ENCODE measurements at places on chromosomes 16 and 17.

DNA sequence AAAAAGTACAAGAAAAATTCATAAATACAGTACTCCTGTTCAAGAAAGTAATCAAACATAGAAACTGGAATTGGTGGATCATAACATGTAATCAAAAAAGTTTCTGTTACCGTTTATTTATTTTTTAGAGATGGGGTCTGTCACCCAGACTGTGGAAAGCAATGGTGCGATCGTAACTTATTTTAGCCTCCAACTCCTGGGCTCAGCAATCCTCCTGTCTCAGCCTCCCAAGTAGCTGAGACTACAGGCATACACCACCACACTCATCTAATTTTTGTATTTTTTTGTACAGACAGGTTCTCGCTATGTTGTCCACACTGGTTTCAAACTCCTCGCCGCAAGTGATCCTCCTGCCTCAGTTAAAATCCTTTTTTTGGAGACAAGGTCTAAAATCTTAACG, 22.5 kb downstream of the ARHGAP17 start:
- DNase-seq, result no peak

- DNase-seq, result no peak
These were observed 42.9 kb downstream of the LDHD start for GRCh38 chr16:75073545-75074303.

DNA sequence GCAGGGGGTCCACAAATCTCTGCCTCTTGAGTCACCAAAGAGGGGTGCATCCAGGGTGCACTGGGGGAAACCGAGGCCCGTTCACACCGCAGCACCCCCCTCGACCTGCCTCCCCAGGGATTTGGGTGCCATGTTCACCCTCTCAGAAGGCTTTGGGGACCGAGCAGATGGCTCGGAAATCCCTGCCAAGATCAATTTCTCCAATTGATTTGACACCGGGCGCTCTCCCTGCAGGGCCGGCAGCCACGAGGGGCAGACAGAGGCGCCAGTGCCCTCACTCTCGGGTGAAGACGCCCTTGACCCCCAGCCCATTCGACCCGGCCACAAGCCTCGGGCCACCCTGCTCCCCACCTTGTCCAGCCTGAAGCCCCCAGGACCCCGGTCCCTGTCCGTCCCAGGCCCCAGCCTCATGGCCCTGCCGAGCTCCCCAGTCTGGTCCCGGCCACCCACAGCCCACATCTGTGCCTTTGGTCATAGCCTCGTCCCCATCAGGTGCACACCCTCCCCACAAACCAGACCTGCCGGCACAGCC, 9.3 kb downstream of the SSTR5 start:
- DNase-seq, result no peak

DNA sequence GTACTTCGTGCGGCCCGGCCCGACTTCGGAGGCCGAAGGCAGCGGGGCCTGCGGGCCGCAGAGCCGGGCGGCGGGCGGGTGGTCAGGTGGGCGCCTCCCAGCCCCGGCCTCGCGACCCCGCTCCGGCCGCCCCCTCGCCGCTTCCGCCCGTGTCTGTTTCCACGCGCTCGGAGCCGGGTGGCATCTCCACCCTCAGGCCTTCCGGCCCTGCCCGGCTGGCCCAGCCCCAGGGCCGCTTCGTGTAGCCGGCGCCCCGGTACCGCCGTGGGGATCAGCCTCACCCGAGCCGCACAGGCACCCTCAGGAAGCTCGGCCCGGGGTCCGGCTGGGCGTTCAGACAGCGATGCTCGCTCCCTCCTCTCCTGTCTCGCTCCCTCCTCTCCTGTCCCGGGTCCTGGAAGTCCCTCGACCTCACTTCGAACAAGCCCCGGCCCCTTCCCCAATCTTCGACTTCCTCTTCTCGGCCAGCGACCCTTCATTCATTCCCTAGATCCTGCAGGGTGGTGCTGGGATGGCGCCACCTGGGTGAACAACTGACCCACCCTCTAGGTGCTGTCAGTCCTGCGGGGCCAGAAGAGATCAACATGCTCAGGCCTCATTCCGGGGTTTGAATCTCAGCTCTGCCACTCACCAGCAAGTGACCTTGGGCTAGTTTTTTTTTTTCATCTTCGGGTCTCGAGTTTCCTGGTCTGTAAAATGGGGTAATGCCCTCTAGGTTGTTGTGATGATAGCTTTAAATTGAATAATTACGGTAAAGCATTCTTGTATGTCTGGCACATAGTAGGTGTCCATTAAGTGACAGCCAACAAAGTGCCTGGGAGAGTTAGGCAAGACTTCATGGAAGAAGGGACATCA, 610 bp downstream of the VPS4A start:
- DNase-seq, result peak; percentile 81

GRCh38 chr16:51818342-51818944, 667.4 kb upstream of the SALL1 start:
- peak; percentile 72 for DNase-seq

DNA sequence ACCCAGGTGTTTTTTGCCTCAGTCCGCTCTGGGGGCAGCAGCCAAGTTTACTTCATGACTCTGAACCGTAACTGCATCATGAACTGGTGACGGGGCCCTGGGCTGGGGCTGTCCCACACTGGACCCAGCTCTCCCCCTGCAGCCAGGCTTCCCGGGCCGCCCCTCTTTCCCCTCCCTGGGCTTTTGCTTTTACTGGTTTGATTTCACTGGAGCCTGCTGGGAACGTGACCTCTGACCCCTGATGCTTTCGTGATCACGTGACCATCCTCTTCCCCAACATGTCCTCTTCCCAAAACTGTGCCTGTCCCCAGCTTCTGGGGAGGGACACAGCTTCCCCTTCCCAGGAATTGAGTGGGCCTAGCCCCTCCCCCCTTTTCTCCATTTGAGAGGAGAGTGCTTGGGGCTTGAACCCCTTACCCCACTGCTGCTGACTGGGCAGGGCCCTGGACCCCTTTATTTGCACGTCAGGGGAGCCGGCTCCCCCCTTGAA, 2.1 kb upstream of the C17orf107 start:
- DNase-seq, result no peak

- peak; percentile 76 for DNase-seq
These were observed 16.6 kb upstream of the INPP5K start for GRCh38 chr17:1532836-1533602.

DNA sequence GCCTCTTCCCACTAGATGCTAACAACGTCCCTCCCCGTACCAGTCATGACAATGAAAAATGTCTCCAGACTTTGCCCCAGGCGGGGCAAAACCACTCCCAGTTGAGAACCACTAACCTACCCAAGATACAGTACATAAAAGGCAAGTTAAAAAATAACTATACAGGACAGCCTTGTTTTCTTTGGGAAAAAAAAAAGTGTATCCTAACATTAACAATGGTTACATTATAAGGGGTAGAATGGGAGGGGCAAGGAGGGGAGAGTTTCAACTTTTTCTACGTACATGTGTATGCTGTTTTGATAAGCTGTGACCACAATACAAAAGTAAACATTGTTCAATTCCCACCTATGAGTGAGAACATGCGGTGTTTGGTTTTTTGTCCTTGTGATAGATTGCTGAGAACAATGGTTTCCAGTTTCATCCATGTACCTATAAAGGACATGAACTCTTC, 94.9 kb downstream of the TOX3 start:
- no peak for DNase-seq

Measured in islet precursor cell (in vitro differentiated cells).